ENCODE measurements at places on chromosomes 5 and 9.

GRCh38 chr5:88886252-88886651, 3.3 kb upstream of the MEF2C start:
- no peak for DNase-seq

GRCh38 chr5:173535166-173535975, 81.1 kb downstream of the BOD1 start:
- no peak for DNase-seq

DNA sequence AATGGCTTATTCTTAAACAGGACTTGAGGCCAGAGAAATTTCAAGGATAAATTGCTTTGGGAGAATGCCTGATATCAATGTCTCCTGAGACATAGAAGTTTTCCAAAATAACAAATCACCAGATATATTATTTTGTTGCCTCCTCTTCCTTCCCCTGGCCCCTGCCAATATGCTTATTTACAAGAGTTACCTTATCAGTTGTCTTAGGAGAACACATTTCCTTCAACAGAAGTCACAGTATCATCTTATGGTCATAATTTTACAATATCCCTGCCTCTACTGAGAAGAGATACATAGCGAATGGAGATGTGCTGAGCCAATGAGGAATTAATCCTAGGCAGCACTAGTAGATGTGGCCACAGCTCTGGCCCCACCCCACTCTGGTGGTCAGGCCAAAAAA, 43.1 kb downstream of the TMEM252 start:
- no peak for DNase-seq

- DNase-seq: no peak
Observed at GRCh38 chr9:137162505-137163364, 7.1 kb downstream of the LRRC26 start.

GRCh38 chr5:115392611-115393010, 96.2 kb upstream of the CCDC112 start:
- no peak for DNase-seq

DNA sequence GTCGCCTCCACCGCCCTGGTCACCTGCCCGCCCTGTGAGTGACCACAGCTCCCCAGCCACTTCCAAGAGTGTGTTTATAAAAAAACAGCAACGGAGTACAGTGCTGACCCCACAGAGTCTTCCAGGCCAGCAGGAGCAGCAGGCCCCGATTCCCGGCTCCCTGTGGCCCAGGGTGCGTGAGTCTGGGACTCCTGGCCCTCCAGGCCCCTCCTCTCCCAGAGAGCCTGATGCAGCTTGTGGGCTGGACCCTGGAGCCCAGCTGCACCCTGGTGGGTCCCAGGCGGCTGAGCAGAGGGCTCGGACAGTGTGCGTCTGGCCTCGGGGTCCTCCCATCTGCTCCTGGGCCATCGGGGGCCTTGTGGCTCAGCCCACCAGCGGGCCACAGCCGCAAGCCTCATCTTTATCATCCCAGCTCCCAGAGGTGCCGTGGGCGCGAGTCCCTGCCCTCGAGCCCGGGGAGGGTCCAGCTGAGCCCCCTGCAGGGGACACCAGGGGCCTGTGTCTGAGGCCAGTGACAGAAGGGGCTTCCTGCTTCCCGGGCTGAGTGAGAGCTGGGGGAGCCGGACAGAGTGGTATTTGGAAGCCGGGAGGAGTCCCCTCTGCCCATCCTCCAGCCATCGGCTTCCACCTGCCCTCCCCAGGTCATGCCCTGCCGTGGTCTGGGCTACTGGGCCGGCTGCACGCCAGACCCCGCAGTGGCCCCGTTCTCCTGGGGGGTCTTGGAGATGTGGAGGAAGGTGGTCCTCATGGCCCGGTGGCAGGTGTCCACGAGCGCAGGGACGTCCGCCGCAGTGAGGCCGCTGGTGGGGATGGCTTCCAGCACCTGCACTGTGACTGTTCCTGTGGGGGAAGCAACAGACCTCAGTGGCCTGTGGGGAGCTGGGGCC, 10.6 kb downstream of the EGFL7 start:
- DNase-seq: no peak

DNA sequence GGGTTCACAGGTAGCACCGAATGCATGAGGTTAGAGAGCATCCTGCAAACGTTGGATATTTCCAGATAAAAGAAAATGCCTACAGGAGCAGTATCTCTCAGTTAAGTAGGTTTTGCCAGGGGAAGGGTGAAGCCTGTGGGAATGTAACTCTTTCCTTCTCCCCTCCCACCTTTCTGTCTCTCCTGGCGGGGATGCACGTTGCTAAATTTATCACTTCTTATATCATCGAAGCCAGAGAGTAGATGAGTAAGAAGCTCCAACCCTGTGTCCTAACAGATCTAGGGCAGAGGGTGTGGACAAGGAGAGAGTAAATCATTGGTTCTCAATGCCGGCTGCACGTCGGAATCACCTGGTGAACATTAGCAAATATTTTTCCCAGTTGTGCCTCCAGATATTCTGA, 457.5 kb downstream of the ENC1 start:
- no peak for DNase-seq

DNA sequence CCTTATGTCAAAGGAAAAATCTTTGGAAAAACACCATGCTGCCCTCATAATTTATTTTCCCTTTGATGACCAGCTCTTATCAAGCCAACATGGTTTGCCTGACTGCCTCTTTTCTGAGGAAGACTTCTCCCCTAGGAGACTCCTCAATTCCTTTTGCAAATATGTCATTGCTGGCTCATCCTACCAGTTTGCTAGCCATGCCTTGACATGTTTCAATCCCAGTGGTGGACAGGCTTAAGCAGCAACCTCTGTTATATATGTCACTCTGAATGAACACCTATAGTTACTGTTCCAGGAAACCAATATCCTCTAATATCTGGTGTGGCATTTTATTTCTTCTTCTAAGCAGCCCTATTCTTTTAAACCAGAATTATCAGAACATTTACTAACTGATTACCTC, 615.8 kb downstream of the HTR1A start:
- DNase-seq: no peak

- no peak for DNase-seq
Observed at GRCh38 chr9:121567500-121568342, 68.1 kb upstream of the GGTA1 start.

DNA sequence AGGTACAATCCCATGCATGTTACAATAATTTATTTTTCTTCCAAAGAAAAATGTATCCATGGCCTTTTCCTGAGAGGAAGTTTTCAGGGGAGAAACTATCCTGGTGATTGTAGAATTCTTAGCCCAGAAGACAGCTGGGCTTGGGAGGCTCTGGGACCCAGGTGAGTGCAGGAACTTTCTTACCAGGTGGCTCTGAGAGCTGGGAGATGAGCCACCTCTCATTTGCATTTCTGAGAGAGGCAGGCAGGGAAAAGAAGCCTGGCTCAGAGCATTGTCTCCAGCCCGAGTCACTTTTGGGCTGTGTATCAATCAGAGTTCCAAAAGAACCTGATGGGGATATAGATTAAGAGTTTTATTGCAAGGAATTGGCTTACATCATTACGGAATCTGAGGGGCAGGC, 52.7 kb downstream of the ALG2 start:
- DNase-seq: no peak

DNA sequence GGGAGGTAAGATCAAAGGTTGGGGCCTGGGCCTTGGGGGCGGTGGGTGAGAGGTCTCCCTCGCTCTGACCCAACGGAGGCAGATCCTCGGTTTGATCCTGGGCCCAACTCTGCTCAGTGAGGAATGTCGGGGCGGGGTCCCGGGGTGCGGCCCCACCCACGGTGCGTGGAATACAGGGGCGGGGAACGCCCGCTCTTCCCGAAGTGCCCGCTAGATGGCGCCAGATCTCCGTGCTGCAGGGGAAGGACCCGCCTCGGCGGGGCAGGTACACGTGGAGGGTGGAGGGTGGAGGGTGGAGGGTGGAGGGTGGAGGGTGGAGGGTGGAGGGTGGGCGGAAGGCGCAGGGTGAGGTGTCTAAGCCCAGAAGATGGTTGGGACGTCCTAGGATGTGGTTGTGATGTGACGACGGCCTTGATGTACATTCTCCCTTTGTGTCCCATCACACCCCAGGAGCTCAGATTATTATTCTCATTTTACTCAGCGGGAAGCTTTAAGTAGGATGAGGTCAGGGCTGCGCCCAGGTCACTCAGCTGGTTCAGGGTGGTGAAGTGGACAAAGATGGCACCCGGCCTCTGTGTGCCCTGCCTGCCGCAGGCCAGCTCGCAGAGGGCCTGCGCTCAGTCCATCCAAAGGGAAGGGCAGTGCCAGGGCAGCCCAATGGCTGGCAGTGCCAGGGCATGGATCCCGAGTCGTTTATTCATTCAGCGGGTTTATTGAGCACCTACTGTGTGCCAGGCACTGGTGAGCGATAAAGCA, 9.4 kb upstream of the RPS14 start:
- DNase-seq: peak; percentile 96

All from activated T-cell treated with anti-CD3 and anti-CD28 coated beads, Interleukin-2, amount 50 U/mL, for 24 hours (primary cell).